ENCODE measurements at places on chromosomes 13 and 19.
A peak's percentile ranks its signal among the peaks of the same experiment; 100 is the strongest.

DNA sequence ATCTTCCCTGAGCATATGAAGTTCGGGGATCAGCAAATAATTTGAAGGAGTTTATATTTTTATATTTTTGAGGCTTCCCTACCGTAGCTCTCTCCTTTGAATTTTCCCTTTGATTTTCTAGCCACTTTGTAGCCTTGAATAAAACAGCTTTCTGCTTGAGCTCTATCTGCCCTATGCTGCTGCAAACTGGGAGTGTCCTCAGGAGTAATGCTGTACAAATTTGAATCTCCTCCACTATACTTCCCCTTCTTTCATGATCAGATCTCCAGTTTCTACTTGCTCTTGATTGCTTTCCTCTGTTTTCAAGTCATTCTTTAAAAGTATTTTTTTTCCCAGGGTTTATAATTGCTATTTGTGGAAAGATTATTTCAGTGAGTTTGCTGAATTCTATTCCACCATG lies 14.6 kb downstream of the PDS5B start:
- DNase-seq, result no peak

DNA sequence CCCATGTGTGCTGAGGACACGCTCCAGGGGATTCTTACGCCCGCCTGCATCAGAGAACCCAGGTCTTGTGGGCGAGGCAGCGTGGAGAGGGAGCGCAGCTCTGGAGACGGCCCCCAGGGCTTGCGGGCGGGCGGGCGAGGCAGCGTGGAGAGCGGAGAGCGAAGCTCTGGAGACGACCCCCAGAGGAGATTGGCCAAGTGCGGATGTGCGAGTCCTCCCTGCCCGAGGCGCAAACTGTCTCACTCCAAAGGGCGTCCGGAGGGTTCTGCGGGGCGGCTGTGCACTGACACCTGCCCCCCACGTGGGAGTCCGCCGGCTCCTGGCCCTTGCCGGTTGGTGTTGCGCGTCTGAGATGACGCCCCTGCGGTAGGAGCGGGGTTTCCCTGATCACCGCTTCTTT lies 39.8 kb downstream of the MCF2L start:
- DNase-seq, result no peak

- DNase-seq, result no peak
Measured at GRCh38 chr19:52527956-52528351, 486 bp downstream of the ZNF808 start.

DNA sequence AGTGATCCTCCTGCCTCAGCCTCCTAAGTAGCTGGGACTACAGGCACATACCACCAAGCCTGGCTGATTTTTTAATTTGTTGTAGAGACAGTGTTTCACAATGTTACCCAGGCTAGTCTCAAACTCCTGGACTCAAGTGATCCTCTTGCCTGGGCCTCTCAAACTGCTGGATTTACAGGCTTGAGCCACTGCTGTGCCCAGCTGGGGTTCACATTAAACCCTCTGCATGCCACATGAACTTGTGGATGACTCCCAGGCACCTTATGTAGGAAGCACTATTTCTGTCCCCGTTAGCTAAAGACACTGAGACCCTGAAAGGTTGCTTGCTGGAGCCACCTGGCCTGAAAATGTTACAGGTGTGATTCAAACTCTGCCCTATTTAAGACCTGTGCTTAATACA lies 10.5 kb downstream of the MYH14 start:
- no peak for DNase-seq

GRCh38 chr19:35327642-35328041 lies 1.3 kb upstream of the CD22 start:
- no peak for DNase-seq

DNA sequence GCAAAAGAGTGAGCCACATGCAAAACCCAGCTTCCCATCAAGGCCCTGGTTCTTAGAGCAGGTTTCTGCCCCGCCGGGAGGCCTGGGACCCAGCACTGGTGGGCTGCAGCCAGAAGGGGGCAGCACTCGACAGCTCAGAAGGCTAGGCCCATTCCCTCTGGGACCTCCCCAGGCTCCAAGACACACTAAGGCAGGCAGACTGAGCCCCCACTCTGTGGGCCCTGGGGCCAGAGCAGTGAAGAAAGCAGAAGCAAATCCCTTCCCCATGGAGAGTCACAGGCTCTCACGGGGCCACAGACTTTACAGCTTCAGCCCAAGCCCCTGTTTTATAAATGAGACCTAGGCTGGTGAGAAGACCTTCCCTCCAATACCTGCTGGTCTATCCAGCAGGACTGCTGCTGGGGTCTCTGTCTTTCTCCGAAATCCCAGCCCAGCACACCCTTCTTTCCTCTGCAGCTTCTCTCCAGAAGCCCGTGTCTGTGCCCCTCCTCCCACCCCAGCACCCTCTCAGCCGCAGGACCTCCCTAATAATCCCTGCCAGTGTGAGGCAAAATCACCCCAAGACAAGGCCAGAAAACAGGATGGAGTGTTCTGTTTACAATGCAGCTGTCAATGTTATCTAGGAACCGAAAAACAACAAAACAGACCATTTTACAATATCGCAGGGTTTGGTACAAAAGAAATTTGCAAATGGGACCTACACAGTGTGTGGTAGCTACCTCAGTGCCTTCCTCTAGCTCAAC lies 109.3 kb downstream of the ABCC4 start:
- DNase-seq, result peak; percentile 74

- no peak for DNase-seq
Measured at GRCh38 chr13:98348466-98349200, 171.6 kb upstream of the RNF113B start.

DNA sequence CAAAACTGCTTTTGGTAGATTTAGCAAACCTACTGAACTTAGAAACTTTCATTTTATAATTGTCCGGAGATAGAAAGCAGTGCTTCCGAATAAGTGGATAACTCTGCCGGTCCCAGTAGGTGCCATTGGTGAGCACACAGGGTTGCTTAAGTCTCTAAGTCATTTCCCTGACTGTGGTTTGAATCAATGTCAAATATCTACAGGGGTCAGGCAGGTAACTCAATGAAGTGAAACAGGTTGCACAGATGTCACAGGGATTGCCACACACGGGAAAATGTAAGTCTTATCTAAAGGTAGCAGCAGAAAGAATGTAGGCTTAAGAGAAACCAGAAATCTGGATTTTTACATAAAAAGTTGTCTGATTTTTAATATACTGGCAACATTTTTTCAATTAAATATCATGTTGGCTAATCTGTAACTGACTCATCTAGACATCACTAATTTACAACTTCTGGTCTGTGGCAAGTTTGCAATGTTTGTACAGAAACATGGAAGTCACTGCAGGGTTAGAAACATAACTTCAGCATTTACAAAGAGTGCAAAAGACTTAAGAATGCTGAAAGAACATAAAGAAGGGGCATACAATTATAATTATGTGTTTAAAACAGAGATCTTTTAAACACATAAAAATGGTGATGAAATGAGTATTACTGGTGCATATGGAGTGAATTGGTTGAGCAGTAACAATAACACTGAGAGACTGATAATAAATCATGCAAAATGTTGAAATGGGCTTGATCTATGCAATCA lies 14.3 kb upstream of the LRRC63 start:
- DNase-seq, result no peak

- DNase-seq, result no peak
Measured at GRCh38 chr19:9945319-9945966, 9.1 kb upstream of the OLFM2 start.

DNA sequence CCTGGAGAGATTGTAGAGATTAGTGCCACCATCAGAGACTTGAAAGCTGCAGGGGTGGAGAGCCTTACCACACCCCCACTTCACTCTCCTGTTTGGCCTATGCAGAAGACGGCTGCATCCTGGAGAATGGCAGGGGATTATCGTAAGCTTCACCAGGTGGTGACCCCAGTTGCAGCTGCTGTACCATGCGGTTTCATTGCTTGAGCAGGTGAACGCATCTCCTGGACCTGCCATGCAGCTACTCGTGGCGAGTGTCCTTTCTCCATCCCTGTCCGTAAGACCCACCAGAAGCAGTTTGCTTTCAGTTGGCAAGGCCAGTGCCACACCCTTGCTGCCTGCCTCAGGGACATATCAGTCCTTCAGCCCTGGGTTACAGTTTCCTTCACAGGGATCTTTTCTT lies 21.2 kb downstream of the PPP5C start:
- no peak for DNase-seq

- DNase-seq, result no peak
Measured at GRCh38 chr13:32147976-32148375, 116.4 kb downstream of the FRY start.

DNA sequence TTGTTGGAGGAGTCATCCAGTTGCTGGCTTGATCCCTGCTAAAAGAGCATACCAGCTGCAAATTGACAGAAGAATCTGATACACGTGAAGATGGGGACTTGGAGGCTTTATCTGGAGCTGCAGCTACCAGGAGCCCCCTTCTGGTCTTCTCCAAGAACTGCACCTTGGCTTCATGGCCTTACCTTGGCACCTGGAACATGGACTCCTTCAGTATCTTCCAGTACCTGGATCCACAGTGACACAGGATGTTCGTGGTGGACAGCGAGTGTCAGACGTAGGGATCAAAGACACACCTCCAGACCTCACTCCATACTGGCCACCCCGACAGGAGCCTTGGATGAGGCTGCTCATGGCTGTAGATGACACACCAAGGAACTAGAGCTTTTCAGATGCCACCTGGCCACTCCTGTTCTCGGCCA lies 9.9 kb upstream of the ACSBG2 start:
- DNase-seq, result peak; percentile 65

DNA sequence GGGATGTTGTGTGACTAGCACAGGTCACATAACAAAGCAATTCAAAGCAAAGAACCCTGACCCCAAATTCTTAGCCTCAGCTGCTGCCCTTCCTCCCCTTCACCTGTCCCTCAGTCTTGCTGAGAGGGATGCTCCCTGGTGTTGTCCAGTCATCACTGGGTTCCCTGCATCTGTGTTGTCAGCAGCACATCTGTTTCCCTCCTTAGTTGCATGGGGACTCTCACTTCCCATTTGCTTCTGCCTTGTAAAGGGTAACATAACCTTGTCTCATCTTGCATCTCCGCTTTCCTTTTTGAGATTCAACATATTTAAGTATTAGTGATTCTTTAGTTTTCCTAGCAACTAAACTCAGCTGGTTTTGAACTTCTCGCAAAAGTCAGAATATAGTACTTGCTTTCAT lies 54.0 kb downstream of the SPATA13 start:
- no peak for DNase-seq

GRCh38 chr13:73714522-73714921 lies 419.7 kb downstream of the KLF12 start:
- no peak for DNase-seq

- DNase-seq, result no peak
Measured at GRCh38 chr13:23810685-23811240, 78.4 kb downstream of the MIPEP start.

GRCh38 chr19:4662812-4663211 lies 7.3 kb downstream of the MYDGF start:
- no peak for DNase-seq

DNA sequence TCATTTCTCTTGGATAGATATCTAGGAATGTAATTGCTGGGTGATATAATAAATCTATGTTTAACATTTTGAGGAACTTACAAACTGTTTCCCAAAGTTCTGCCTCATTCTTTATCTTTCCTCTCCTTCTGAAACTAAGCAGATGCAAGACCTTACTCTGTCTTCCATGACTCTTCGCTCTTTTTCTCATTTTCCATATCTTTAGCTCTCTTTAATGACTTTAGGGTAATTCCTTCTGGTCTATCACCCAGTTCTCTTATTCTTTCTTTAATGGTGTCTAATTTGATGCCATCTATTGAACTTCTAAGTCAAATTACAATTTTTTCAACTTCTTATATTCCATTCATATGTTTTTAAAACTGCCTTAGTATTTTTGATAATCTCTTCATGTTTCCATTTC lies 316.6 kb downstream of the POU4F1 start:
- DNase-seq, result no peak

DNA sequence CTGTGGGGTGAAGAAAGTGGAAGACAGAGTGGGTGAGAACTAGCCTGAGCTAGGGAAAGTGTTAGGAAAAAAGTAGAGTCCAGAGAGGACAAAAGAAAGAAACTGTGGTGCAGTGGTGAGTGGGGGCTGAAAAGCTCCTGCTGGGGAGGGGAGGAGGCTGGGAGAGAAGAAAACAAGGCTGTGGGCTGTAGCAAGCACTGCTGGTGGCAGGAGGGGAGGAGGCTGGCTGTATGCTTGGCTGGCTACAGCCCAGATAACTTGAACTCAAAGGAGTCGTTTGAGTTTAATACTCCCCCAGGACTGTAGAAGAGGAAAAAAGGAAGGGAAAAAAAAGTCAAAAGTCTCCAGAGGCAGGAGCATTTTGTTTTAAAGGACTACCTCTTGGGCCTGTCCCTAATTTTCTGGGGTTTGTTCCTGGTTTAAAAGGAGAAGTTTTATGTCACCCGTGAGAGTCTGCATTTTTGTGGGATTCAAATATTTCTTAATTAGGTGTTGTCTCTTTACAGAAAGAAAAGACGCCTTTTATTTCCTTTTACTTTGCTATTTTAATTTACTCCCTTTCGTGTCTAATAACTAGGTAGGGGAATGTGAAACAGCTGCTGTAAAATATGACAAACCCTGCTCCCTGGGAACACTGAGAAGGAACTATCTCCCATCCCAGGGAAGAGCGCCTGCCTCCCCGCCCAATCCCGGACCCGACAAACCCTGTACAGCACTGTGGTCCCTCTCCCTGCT lies 21.7 kb downstream of the ZIC5 start:
- DNase-seq, result no peak

DNA sequence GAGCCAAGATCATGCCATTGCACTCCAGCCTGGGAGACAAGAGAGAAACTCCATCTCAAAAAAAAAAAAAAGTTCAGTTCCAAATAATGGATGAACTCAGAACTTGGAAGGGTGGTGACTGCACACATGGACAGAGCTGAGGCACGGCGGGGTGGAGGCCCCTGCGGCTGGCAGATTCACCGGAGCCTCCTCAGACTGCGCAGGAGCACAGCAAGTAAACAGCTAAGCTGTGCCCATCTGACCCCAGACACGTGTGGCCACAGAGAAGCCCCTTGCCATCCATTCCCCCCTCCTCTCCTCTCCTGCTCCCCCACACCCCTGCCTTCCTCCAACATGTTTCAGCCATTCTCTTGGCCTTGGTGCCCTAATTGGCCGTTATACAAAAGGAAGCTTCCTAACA lies 15.6 kb upstream of the PROZ start:
- no peak for DNase-seq

- peak; percentile 74 for DNase-seq
Measured at GRCh38 chr19:43594710-43595604, 977 bp downstream of the IRGQ start.

DNA sequence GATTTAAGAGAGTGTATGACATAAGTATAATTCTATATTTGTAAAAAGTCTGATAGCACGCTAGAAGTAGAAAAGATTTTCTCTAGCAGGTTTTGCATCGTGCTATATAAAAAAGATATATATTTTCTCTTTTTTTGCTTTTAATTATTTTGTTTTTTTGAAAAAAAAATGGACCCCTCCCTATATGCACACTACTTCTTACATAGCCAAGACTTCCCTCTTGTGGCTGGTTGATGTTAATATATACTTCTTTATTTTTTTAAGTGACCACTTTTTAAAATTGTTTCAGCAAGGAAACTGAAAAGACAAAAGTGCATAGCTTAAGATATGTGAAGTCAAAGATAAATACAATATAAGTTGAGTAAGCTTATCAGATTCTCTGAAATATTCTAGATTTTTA lies 1202.8 kb downstream of the DIAPH3 start:
- no peak for DNase-seq
